ENCODE measurements at places on chromosomes 2 and 18. TPM values are rescaled to one million over a fixed set of nuclear protein-coding genes. Genes with fewer than 3 reads are reported as not detected.

- DNase-seq: peak; percentile 99
Observed at GRCh38 chr2:231707927-231708772, at the start of gene PTMA. Gene PTMA (plus strand): TSS chr2:231708525. CDS start chr2:231708707, 182 bp downstream.

GRCh38 chr2:241574911-241575623 is 16.5 kb downstream of the BOK start:
- DNase-seq: no peak

TMEM37 gene
- not detected for total RNA-seq

DNA sequence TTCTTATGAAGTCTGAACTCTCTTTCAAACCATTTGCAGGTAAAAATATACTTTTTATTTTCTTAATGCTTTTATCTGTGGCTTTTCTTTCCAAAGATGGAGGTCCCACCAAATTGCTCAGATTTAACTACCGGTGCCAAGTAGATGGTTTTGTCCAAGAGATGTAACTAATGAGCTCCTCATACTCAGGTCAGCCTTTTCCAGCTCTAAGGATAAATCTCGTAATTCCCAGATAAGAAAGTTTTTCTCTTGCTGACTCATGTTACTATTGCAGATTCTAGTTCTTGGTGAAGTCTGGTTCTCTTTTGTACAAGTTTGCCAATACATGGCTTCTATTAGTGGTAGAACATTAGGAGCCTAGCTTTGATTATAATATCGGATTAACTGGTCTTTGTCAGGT is 550.8 kb upstream of the ZNF804A start:
- no peak for DNase-seq

- no peak for DNase-seq
Observed at GRCh38 chr2:195682077-195682476, 25.1 kb downstream of the SLC39A10 start.

UGT1A4 gene
- not detected for total RNA-seq

DNA sequence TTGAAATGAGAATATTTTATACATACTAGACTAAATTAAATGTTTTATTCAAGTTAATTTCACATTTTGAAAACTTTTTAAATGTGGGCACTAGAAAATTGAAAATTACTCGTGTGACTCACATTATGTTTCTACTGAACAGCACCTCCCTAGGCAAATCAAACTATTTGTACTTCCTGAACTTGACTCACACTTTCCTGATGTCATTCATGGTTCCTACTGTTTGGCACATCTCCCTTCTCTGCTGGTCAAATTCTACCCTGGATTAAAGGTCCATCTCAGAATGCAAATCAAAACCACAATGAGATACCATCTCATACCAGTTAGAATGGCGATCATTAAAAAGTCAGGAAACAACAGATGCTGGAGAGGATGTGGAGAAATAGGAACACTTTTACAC is 16.7 kb downstream of the LHCGR start:
- no peak for DNase-seq

GRCh38 chr2:200417366-200417765 is 92.5 kb downstream of the KCTD18 start:
- DNase-seq: no peak

GRCh38 chr2:134988994-134989605 is 58.1 kb downstream of the MAP3K19 start:
- DNase-seq: no peak

APLF gene
- total RNA-seq: 6.5 TPM

Data from kidney epithelial cell (primary cell).